ENCODE measurements at places on chromosomes 7 and 10.

DNA sequence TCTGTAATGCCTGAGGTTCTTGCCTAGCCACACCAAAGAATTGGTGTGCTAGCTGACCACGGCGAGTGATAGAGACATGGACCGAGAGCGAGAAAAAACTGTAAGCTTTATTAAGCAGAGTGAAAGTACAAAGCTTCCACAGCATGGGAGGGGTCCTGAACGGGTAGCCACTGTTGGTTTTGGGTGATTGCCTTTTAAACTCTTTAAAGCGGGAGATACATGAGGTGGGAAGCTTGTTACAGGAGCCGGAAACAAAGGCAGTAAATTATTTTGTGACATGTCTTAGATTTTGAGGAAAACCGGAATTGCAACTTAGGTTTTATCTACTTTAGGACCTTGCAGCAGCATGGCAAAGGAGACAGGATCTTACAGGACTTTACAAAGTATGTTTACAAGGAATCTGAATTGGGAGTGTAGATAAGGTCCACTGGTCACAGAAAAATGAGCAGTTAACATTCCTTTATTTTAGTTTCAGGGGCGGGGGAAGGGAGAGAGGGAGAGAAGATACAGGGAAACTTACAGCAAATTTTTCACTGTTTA, 252.7 kb upstream of the MBL2 start:
- no peak for DNase-seq

DNA sequence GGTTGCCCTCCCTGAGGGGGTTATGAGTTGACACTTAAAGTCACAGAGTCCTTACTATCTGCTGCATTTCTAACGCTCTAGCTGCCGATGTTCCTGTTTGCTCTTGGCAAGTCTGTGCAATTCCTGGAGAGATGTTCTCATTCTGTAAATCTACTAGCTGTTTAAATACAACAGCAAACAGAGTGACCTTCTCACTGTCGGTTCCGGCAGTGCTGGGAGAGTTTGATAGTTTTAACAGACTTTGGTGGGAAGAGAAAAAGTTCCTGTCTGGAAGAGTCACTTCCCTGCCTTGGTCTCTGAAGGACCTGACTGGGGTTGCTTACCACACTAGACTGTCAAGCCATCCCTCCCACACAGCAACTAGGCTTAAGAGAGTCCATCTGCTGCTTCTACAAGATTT, 63.3 kb upstream of the ELMO1 start:
- no peak for DNase-seq

DNA sequence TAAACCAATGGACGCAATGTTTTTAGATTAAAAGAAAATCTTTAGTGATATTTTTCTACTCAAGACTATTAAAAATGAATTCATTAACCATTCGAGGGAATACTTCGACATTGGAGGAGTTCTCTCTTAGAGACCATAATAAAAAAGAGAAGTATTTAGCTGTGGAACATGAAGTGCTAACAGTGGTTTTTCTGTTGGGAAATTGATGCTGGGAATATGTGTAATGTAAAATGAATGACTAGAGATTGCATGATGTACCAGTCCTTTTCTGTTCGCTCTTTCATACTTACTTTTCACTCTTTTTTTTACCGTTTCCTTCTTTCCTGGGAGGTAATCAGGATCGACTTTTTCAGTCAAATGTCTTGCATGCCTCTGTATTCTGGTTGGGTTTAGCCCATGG, 41.3 kb downstream of the ST7 start:
- no peak for DNase-seq

DNA sequence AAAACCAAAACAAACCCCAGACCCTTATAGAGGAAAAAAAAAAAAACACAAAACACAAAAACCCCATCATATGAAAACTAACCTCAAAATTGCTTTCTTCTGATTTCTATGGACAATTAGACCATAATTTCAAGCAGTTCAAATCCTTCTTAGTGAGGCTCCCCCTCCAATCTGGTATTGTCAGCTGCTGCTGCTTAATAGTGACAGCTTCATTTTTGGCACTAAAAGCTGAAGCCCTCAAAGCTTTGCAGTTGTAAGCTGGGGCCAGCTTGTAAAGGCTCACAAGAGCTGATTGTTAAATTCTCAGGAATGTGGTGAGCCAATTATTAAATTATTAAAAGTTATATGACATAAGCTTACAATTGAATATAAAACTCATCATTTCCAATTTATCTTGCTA, 21.9 kb downstream of the ATXN7L1 start:
- DNase-seq: peak; percentile 39

- DNase-seq: no peak
Measured at GRCh38 chr7:132708470-132708869, 132.2 kb upstream of the PLXNA4 start.

- no peak for DNase-seq
Measured at GRCh38 chr7:87885018-87885417, 8.7 kb downstream of the DBF4 start.

DNA sequence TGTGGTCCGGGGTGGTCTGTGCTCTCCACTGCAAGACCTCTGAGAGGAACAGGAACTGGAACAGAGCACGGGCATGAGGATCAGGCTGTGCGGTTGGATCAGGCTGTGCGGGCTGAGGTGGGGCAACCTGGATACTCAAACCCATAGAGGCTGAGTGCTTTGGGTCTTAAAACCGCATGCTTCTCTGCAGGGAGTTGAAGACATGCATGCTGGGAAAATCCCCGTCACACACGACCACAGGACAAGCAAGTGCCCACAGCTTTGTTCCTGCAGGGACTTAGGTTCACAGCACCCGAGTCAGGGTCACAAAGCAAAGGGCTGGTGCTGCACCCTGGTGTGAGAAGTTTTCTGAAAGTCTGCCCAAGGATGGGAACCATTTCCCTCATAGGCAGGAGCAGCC, 221.2 kb downstream of the ZMYND11 start:
- DNase-seq: no peak

- DNase-seq: no peak
Measured at GRCh38 chr10:44998146-44998631, 2.5 kb upstream of the ZNF22 start.

DNA sequence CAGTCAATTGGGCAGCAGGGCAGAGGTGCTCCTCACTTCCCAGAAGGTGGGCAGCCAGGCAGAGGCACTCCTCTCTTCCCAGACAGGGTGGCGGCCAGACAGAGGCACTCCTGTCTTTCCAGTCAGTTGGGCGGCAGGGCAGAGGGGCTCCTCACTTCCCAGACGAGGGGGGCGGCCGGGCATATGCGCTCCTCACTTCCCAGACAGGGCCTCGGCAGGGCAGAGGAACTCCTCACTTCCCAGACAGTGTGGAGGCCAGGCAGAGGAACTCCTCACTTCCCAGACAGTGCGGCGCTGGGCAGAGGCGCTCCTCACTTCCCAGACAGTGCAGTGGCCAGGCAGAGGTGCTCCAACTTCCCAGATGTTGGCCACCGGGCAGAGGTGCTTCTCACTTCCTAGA, 33.4 kb upstream of the SEC61G start:
- DNase-seq: no peak

- no peak for DNase-seq
Measured at GRCh38 chr7:5296611-5297226, 14.0 kb downstream of the SLC29A4 start.

DNA sequence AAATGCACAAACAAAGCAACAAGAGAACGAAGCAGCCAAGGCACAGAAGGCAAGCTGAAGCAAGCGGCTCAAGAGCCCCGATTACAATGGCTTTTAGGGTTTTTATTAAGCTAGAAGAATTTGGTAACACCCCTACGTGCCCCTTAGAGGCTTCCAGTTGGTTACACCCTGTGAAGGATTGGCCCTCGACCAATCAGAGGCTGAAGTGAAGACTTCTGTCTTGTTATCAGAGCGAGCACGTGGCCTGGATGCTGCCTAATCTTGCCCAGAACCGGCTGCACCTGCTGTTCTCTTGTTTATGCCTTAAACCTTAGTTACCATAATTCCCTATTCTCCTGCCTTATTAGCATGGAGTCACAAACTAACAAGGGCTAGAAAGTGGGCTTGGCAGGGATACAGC, 21.4 kb downstream of the KCNK18 start:
- no peak for DNase-seq

GRCh38 chr7:31958226-31958625, 112.0 kb downstream of the PDE1C start:
- no peak for DNase-seq

DNA sequence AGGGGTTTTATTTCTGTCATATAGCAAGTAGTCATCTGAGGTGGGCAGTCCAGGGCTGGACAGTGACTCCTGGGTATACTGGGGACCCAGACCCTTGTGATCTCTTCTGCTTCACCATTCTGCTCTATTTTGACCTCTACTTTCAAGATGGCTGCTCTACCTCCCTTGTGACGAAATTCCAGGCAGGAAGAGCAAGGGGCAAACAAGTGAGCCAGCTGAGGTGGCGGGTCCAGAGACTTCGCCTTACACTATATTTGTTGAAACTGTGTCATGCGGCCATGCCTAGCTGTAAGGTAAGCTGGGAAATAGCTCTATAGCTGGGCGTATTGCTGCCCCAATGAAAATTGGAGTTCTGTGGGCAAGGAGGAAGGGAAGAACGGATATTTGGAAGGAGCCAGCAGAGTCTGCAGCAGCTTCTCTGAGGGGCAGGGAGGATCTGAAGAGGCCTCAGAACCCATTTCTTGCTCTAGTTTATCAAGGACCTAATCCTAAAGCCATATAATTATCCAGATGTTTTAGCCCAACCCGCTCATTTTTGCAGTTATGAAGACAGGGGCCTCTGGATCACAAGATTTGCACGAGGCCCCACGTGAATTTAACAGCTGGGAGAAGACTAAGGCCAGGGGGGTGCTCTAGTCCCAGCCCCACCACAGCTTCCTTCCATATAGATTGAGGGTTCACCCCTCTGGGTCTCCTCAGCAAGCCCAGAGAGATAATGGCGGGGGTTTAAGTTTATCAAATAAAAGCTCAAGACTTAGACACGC, 7.7 kb upstream of the CPA1 start:
- no peak for DNase-seq

- no peak for DNase-seq
Measured at GRCh38 chr7:138477081-138477578, 17.1 kb downstream of the TRIM24 start.

DNA sequence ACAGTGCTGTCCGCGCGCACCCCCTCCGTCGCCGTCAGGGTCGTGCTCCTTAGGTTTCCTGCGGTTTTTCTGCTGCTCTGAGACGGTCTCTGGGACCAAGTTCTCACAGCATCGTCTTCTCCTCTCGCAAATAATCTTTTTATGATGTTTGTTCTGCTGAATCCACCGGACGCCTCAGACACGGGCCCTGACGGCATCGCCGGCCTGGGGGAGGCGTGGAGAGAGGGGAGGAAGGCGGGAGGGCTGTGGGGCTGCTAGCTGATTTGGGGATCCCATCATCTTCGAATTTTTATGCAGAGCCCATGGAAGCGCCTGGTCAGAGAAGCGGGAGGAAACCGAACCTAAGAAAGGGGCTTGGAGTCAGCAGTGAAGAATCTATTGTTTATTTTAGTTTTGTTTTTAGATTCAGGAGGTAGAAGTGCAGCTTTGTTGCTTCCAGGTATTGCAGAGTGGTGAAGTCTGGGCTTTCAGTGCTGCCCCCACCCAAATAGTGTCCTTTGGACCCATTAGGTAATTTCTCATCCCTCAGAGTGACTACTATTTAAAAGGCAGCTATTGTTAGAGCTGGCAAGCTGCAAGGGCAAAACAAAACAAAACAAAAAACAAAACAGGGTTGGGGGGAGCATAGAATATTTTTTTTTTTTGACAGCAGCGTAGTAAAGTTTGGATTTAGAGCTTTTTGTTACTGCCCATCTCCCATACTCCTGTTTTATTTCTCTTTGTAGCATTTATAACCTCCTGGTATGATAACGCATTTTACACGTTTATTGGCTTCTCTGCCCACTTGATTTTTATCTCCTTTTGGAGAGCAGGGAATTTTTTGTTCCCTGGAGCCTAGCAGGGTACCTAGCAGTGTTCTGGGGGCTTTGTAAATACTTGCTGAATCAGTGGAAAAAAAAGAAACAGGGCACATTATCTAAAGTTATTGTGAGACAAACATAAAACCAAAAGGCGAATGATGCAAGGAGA, 92.6 kb downstream of the SPAG6 start:
- DNase-seq: no peak

DNA sequence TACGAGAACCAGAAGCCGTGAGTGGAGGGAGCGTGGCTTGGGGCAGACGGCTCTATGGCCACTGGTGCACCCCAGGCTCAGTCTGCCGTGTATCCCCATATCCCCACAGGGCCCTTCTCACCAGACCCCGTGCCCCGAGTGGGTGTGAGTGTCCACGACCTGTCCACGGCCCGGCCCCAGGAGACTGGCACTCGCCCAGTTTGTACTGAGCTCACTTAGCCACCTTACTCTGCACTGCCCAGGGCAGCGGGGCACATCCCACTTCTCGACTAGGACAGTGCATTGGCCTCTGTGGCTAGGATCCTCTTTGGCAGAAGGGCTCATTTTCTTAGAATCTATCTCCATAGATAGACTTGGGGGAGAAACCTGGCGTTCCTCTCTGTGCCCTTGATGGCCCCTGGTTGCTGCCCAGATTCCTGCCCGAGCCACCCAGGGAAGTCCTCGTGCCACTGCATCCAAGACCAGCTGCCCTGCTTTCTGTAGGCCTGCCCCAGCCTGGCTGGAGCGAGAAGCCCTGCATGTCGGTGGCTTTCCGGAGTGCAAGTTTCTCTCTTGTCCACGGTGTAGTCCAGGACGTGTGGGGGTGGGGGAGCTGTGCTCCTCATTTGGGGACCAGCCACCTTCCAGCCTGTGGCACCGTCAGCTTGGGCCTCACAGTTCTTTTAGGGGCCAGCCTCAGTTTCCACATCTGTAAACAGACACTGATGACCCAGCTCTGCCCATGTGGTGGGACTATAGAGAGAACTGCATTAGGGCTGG, 11.9 kb downstream of the TMEM120A start:
- no peak for DNase-seq

DNA sequence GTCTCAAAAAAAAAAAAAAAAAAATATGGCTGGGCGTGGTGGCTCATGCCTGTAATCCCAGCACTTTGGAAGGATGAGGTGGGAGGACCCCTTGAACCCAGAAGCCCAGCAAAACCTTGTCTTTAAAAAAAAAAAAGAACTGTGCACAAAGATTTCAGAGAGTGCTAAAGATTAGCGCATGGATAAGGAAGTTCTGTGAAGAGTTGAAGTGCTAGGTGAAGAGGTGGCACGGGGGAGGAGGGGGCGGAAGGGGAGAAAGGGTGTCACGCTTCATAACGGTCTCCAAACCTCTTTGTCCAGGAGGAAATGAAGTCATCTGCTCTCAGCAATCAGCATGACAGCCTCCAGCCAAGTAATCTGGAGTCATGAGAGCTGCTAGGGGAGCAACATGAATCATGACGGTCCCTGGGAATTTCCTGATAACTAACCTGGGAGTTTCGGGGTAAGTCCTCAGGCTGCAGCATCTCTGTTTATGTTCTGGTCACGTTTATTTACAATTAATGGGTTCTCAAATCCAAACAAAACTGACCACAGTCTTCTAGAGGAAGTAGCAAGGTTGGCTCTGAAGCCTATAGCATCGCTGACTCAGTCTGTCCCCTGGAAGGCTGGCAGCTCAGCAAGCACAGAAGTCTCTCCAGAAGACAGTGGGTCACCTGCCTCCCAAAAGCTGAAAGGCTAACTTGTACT, 1.9 kb upstream of the PLAU start:
- DNase-seq: no peak

- no peak for DNase-seq
Measured at GRCh38 chr7:12431886-12432556, 28.4 kb upstream of the VWDE start.

- no peak for DNase-seq
Measured at GRCh38 chr7:17109020-17109419, 189.4 kb upstream of the AHR start.
